ENCODE measurements at places on chromosomes 3 and 15.
A peak's percentile ranks its signal among the peaks of the same experiment; 100 is the strongest.

DNA sequence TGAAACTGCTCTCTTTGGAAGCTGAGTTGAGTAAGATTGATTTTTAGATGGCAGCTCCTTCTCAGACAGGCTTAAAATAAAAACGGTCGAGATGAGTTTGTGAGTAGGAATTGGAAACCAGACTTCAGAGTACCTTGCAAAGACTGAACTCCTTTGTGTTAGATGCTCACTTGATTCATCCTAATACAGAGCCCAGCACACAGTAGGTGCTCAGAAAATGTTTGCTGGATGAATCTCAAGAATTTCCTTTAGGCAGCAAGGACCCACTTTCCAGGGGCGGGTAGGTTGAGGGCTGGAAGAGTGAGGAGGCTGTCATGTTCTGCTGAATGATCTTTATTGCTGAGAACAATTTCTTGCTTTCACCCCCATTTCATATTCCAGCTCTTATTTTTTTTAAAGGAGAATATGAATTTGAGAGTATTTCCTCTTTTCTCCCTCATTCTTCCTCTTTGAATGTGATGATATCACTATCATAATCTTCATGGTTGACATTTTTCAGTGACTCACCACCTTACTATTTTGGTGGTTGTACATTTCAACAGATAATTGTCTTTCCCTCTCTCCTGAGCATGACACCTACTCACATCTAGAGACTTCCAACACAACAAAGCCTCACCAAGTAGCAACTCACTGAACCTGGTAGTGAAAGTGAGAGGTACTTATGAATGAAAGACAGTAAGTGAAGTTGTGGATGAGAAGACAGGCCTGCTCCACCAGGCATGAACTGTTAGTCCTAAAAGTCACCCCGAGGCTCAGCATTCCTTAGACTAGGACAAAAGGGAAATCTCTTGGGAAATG lies 113.3 kb downstream of the PDCD6IP start:
- DNase-seq, result no peak

GRCh38 chr15:82999905-83000671 lies 11.4 kb downstream of the C15orf40 start:
- DNase-seq, result no peak

- DNase-seq, result peak; percentile 39
Measured at GRCh38 chr3:105367406-105368213, 901 bp downstream of the ALCAM start.

GRCh38 chr3:4754180-4755086 lies 224.8 kb upstream of the BHLHE40 start:
- DNase-seq, result no peak

GRCh38 chr3:164458986-164459385 lies 619.3 kb downstream of the SI start:
- no peak for DNase-seq

- DNase-seq, result no peak
Measured at GRCh38 chr15:92647467-92648163, 8.0 kb downstream of the FAM174B start.

DNA sequence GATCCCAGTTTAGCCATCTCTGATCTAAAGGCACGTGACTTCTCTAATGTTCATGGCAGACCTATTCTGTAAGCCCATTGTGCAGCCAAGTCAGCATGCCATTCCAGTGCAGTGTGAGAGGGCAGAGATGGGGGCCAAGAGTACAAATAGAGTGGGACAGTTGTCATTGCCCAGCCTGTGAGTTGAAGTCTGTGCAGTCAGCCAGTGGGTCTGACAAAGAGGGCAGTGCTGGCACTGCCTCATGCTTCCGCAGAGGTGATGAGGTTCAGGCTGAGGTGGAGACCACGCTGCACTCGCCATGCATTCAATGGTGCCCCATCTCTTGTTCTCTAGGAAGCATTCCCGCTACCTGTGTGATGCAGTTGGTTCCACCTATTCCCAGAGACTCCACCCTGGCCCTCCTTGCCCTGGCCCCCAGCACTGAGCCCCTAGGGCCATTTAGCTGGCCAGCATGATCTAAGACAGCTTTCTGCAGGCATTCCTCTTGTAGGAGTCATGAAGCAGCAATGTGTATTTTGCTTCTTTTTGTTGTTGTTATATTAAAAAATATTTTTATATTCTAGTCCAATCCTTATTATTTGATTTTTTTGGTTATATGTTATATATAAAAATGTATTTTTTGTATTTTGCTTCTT lies 3.7 kb downstream of the MRAS start:
- DNase-seq, result no peak

DNA sequence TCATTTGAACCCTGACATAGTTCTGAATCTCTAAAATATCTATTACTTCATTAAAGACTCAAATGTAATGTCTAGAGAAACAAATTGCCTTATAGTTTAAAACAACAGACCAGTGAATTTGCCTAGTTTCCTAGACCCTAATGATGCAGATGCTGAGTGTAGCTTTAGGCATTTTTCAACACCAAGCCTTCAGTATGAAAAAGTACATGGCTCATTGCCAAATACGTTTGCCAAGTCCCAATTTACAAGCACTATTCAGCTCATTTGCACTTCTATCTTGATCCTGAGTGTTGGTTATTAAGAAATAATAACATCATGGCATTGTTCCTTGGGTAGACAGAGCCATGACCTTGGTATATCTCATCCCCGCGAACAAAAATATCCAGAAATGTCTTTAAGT lies 46.8 kb downstream of the EOMES start:
- no peak for DNase-seq

- no peak for DNase-seq
Measured at GRCh38 chr3:53807117-53807810, 39.0 kb downstream of the CHDH start.

GRCh38 chr15:62904041-62904910 lies 138.3 kb upstream of the TPM1 start:
- DNase-seq, result no peak

DNA sequence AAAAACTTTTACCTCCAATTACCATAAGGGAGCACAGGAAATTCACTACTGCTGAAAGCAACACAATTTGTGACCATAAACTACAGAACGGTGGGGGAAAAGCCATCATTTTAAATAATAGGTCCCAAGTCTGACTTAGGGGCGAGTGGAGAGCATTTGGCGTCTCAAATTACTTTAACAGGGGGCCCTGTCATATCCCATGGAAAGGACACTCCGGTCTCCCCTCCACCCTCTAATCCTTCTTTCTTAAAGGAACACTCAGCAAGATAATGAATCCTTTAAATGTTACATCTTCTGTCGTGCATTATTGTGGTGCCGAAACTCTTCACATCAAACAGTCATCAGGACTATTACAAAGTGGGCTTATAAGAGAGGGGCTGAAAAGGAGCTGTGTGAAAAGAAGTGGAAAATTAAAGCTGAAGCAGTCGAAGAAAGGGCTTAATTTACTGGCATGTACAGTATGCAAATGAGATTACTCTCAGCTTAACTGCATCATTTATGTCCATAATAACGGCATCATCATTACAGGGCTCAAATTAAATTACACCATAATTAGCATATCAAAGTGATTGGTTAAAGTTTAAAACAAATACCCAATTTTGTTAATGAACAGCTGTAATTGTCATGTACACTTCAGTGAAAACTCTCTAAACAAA lies 342.2 kb downstream of the FOXP1 start:
- DNase-seq, result no peak

- DNase-seq, result no peak
Measured at GRCh38 chr3:178532476-178532875, 3.8 kb upstream of the KCNMB2 start.

DNA sequence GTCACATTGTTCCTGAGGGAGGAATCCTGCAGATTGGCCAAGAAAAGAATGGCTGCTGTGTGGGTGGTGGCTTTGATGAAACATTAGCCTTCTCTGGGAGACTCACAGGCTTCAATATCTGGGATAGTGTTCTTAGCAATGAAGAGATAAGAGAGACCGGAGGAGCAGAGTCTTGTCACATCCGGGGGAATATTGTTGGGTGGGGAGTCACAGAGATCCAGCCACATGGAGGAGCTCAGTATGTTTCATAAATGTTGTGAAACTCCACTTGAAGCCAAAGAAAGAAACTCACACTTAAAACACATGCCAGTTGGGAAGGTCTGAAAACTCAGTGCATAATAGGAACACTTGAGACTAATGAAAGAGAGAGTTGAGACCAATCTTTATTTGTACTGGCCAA lies 6.1 kb downstream of the PTX3 start:
- no peak for DNase-seq

DNA sequence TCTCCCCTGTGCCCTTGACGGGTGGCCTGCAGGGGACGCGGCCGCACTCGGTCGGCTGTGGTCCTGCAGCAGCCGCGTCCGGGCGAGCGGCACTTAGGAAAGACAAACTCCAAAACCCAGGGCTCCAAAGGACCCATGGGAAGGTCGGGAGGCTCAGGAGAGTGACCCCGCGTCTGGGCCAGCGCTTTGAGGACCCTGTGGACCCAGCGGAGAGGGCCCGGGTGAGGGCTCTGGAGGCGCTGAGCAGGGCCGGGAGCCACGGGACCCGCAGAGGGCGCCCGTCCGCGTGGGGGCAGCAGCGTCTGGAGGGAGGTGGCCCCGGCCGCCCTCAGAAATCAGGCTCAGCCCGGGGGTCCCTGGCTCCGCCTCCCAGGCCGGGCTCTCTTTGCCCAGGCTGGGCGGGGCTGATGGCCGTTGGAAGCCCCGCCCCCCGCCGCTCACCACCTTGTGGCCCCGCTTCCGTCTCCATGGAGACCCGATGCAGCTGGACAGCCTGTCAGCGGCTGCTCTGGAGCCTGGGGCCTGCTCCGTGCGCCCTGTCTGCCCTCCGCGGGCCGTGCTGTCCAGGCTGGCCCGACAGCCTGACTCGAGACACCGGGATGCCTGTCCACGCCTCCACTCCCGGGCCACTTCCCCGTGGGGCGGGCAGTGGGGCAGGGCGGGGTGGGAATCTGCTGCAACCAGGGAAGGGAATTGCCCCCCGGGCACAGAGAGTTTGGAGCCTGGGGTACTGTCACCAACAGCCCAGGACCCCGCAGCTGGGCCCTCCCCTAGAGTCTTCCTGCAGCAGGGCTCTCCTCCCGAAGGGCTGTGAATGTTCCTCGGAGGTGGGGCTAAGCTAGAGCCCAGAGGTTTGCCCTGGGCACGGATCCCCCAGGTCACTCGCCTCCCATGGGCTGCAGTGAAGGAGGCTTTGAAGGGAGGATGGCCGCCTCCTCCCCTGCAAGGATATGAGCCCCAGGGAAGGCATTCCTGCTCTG lies 34.8 kb upstream of the RPL32 start:
- peak; percentile 75 for DNase-seq

GRCh38 chr3:109257269-109257668 lies 59.0 kb downstream of the DPPA2 start:
- DNase-seq, result no peak

- no peak for DNase-seq
Measured at GRCh38 chr3:153285982-153286381, 124.0 kb downstream of the RAP2B start.

DNA sequence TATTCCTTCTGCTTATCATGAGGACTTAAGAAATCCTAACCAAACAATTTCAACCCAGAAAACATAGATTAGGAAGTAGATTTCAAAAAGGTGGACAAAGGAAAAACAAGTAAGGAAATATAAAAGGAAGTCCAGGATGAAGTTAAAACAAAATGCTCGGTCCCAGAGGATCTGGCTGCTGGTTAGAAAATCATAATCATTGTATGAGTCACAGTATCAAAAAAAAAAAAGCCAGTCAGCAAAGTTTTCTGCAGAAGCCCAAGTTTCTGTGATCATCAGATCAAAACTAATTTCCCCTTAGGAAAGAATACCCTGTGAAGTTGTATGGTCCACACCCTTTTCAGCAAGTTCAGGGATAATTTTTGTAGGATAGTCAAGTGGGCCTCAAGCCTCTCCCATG lies 43.0 kb upstream of the LRTM1 start:
- no peak for DNase-seq

DNA sequence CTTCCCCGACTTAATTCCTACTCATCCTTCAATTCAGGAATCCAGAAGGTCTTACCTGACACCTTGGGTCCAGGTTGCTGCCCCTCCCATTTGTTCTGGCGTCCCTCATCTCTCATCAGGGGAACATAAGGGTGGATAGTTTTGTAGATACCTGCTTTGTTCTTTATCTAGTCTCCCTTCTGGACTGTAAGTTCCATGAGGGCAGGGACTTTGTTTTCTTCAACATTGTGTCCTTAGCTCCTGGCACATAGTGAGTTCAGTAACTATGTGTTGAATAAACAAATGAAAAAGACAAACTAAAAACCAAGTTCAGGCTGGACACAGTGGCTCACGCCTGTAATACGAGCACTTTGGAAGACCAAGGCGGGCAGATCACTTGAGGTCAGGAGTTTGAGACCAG lies 13.2 kb upstream of the GPD1L start:
- DNase-seq, result no peak

GRCh38 chr3:31699309-31699953 lies 166.7 kb downstream of the STT3B start:
- no peak for DNase-seq

- no peak for DNase-seq
Measured at GRCh38 chr3:58502872-58503271, 11.0 kb downstream of the KCTD6 start.

- DNase-seq, result peak; percentile 39
Measured at GRCh38 chr3:166425900-166426611, 588.8 kb upstream of the BCHE start.

DNA sequence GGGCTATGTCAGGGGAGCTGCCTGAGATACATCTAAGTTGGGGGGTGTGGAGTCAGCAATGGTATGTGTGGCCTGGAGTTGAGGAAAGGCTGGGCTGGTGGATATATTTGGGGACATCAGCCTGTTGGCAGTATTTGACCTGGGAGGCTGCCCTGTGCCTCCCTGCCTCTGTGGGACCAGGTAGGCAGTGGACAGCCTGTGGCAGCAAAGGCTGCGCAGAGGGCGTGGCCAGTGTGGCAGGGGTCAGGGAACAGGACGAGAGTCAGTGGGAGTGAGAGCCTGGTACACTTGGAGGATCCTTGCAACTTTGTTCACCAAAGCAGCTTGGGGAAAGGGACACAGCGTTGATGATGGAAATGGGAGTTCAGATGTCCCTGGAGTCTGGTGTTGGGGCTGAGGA lies 15.0 kb downstream of the TEX264 start:
- DNase-seq, result no peak

- DNase-seq, result no peak
Measured at GRCh38 chr3:112557976-112558375, 3.8 kb downstream of the ATG3 start.

DNA sequence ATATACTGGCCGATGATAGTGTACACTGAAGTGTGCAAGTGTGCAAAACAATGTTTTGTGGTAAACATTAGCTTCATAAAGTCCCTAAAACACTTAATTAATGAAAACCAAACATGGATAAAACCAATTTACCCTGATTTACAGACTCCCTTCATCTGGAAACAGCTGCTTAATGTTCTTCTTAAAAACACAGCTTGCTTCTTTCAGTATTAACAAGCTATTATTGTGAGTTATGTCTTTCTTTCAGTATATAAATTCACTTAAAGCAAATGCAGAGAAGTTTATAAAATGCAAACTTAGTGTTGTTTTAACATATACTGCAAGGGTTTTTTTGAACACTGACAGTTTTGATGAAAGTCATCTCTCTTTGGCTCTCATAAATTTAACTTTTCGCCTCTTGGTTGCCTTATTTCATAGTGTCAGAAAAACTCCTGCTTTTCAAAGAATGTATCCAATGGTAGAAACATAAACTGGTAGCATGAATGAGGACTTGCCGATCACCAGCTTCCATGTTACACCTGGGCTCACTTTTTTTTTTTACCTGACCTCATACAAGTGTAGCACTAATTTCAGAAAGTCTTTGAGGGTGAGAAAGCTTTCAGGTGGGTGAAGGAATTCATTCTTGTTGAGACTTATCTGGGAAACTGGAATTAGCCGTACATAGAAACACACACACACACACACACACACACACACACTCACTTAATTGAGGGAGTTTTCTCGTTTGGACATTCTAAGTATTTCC lies 532.2 kb downstream of the ROBO2 start:
- DNase-seq, result no peak
